ENCODE measurements at places on chromosomes 11 and 22. TPM values are rescaled to one million over a fixed set of nuclear protein-coding genes. Genes with fewer than 3 reads are reported as not detected.

Gene RTN4R
- 7.4 TPM for total RNA-seq

Gene GPHA2
- total RNA-seq: 16.3 TPM

DNA sequence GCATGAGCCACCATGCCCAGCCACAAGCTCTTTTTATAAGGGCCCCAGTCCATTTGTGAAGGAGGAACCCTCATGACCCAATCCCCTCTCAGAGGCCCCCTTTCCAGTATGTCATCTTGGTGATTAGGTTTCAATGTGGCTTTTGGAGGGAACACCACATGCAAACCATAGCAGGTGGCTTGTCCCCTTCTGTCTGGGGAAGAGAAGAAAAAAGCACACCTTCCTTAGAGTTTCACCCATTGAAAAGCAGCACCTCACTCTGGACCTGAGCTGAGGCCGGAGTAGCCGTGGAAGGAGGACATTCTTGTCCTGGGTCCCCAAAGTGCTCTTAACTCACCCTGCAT is 25.4 kb downstream of the NEAT1 start:
- no peak for DNase-seq

- no peak for DNase-seq
These were observed 12.3 kb downstream of the SMPD1 start for GRCh38 chr11:6402561-6402981.

- DNase-seq: no peak
These were observed 32.0 kb upstream of the TH start for GRCh38 chr11:2203440-2204259.

Gene CNTN5
- 0.43 TPM for total RNA-seq

- no peak for DNase-seq
These were observed 43.9 kb downstream of the CCDC34 start for GRCh38 chr11:27319072-27319471.

GRCh38 chr11:112932593-112932992 is 28.6 kb upstream of the NCAM1 start:
- DNase-seq: no peak
